Placental pericyte (primary cell): ENCODE measurements at places on chromosomes 7 and 10. TPM values are rescaled to one million over a fixed set of nuclear protein-coding genes. Genes with fewer than 3 reads are reported as not detected.

The MSMB gene
- total RNA-seq: not detected in 2 replicates

The BMS1 gene
- total RNA-seq: 20.1 and 23.5 TPM in 2 replicates

The SSC4D gene
- total RNA-seq: 0.57 and 0.66 TPM in 2 replicates

The LMTK2 gene
- total RNA-seq: 14.3 and 16.0 TPM in 2 replicates

The NEUROG3 gene
- total RNA-seq: not detected in 2 replicates

The RAPGEF5 gene
- 0.29 and 0.44 TPM in 2 replicates for total RNA-seq

The WDR86 gene
- 3.1 TPM in 1 of 2 replicates, not detected in the other for total RNA-seq

The BICC1 gene
- 29.8 and 50.1 TPM in 2 replicates for total RNA-seq

The RSPH10B2 gene
- total RNA-seq: 0.22 TPM in 1 of 2 replicates, not detected in the other

The PRSS37 gene
- total RNA-seq: not detected in 2 replicates

The COX19 gene
- 9.2 and 11.2 TPM in 2 replicates for total RNA-seq

The GCK gene
- 0.22 TPM in 1 of 2 replicates, not detected in the other for total RNA-seq

The PON3 gene
- not detected in 2 replicates for total RNA-seq

The PKD2L1 gene
- not detected in 2 replicates for total RNA-seq

The IL6 gene
- 64.7 and 659 TPM in 2 replicates for total RNA-seq

The CREM gene
- total RNA-seq: 21.4 and 37.8 TPM in 2 replicates

The PITX3 gene
- total RNA-seq: not detected in 2 replicates

The LRRN3 gene
- total RNA-seq: 3.7 and 4.0 TPM in 2 replicates

The NPTX2 gene
- total RNA-seq: under 0.01 and 4.3 TPM in 2 replicates

The ADCY1 gene
- total RNA-seq: 0.22 and 0.29 TPM in 2 replicates

The CCDC126 gene
- total RNA-seq: 4.4 and 10.7 TPM in 2 replicates

The FLNC gene
- total RNA-seq: 67.8 and 206 TPM in 2 replicates

The ANKRD1 gene
- total RNA-seq: 7.0 and 12.9 TPM in 2 replicates

The CHPF2 gene
- 92.8 and 125 TPM in 2 replicates for total RNA-seq

The LIPJ gene
- total RNA-seq: not detected in 2 replicates

The PHYH gene
- 10.0 and 12.0 TPM in 2 replicates for total RNA-seq

The TMEM225B gene
- total RNA-seq: 0.44 TPM in 1 of 2 replicates, not detected in the other

The TIMM23B gene
- total RNA-seq: 24.5 and 29.3 TPM in 2 replicates

The MGAM2 gene
- total RNA-seq: not detected in 2 replicates

The TAF3 gene
- total RNA-seq: 2.6 and 3.1 TPM in 2 replicates

The UPF2 gene
- total RNA-seq: 13.8 and 14.2 TPM in 2 replicates

The PLPP4 gene
- total RNA-seq: 5.5 and 18.9 TPM in 2 replicates

The NRAP gene
- total RNA-seq: not detected in 2 replicates

The VWA2 gene
- 0.43 and 1.5 TPM in 2 replicates for total RNA-seq

The CAV2 gene
- total RNA-seq: 37.9 and 183 TPM in 2 replicates

The TRPV6 gene
- total RNA-seq: not detected in 2 replicates

The GPR26 gene
- total RNA-seq: not detected in 2 replicates

The TUBB8 gene
- total RNA-seq: not detected in 2 replicates

The KIAA1217 gene
- under 0.01 and 2.0 TPM in 2 replicates for total RNA-seq

The GIMAP8 gene
- total RNA-seq: under 0.01 TPM in 1 of 2 replicates, not detected in the other

The SPDYE16 gene
- not detected in 2 replicates for total RNA-seq

The MTPN gene
- 74.8 and 176 TPM in 2 replicates for total RNA-seq

The SPAM1 gene
- not detected in 2 replicates for total RNA-seq

The MSS51 gene
- 1.5 and 1.9 TPM in 2 replicates for total RNA-seq

The C10orf105 gene
- total RNA-seq: under 0.01 TPM in 1 of 2 replicates, not detected in the other

The PHYHIPL gene
- total RNA-seq: not detected in 2 replicates

The HABP2 gene
- not detected in 2 replicates for total RNA-seq

The HKDC1 gene
- total RNA-seq: 0.14 and 2.6 TPM in 2 replicates

The ZNF727 gene
- total RNA-seq: not detected in 2 replicates
